ENCODE measurements at places on chromosomes 7 and 10.

GRCh38 chr10:99370993-99371392, 41.8 kb downstream of the CNNM1 start:
- no peak for DNase-seq

DNA sequence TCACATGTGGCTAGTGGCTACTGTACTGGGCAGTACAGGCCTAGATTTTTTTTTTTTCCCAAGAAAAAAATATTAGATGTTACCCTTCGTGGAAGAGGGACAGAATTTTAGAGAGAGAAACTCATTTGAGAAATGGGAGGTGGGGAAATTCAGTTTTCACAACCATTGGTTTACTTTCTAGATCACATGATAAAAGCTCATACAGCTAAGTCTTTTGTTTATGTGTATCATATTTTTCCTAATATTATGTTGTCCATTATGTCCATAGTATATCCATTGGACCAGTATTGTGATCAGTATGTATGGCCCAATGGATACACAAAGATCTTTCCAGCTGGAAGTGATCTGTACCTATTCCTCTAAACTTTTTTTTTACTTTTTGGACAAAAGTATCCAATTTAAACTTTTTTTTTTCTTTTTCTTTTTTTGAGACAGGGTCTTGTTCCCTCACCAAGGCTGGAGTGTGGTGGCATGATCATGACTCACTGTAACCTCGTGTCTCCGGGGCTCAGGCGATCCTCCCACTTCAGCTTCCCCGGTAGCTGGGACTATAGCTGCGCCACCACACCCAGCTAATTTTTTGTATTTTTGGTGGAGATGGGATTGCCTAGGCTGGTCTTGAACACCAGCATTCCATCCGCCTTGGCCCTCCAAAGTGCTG, 4.1 kb downstream of the CALU start:
- DNase-seq: no peak

GRCh38 chr10:93993782-93994437, at the start of gene PLCE1:
PLCE1 (plus strand) TSS chr10:93993931; CDS start chr10:94031047, 37,116 bp downstream.
- DNase-seq: peak; percentile 39

DNA sequence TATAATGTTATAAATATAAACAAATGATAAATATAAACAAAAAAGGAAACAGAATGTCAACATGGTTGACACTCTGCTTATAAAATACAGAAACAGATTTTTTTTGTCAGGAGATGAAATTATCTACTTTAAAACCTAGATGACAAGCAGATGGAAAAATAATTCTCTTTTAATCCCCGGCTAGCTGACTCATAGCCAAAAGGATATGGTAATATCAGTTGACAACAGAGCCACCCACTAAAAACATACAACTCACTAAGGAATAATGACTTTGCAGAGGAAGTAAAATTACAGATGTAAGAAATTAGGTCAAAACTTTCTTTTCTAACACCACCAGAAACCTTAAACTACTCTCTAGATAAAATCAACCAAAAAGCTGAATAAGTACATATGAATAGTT, 131.1 kb upstream of the ABCB5 start:
- DNase-seq: no peak

DNA sequence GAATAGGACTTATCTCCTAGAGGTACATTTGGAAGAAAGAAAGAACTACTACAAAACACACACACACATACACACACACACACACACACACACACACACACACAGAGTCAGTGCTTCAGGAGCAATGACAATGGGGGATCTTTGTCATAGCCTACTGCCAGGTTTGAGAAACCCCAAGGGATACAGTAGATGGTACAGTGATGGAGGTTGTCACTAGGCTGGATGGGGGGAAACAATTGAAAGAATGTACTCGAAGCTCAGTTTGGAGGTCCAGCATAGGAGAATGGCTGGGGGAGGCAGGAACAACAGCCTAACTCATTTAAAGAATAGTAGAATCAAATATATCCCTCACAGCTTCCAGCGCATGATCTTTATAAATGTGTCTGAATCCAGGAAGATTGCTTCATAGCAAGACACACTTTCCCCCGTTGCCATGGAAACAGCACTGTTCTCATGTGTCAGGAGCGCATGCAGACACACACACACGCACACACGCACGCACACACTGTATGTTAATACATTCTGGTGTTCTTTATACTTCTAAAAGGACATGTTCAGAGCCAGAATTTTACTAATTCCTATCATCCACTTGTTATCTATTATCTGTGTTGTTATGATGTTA, 32.6 kb upstream of the ZNRF2 start:
- no peak for DNase-seq

GRCh38 chr10:91617072-91617609, 15.7 kb downstream of the PPP1R3C start:
- no peak for DNase-seq

GRCh38 chr10:54469587-54470323, 331.3 kb downstream of the PCDH15 start:
- DNase-seq: no peak

DNA sequence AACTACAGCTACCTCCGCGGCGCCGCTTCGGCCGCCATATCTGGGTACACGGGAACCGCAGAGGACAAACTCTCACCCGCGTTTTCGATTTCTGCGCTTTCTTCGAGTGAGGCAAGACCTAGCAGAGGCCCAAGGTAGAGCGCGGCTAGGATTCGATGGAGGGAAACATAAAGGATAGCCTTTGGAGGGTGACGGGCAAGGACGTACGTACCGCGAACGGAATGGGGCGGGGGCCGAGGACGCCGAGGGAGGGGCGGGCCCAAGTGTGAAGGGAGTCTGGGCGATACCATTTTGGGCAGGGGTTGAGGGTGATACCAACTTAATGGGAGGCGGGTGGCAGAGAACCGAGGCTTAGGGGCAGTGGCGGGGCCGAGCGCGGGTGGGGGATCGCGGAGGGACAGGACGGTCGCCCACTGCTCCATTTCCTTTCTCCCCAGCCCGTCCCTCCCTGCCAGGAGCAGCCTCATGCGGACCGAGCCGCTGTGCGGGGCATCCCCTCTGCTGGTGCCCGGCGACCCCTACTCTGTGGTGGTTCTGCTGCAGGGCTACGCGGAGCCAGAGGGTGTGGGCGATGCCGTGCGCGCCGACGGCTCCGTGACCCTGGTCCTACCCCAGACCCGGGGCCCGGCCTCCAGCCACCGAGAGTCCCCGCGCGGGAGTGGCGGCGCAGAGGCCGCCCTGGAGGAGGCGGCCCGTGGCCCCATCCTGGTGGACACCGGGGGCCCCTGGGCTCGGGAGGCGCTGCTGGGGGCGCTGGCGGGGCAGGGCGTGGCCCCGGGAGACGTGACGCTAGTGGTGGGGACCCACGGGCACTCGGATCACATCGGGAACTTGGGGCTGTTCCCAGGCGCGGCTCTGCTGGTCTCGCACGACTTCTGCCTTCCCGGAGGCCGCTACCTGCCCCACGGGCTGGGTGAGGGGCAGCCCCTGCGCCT, at the start of gene MBLAC1:
MBLAC1 (plus strand) TSS at position 37 of the 935 bp plus-strand sequence; CDS start at position 466, 429 bp downstream.
- DNase-seq: peak; percentile 68

GRCh38 chr7:106064771-106065574, 47.1 kb downstream of the SYPL1 start:
- DNase-seq: peak; percentile 78

- no peak for DNase-seq
These were observed 28.8 kb upstream of the LRRC4 start for GRCh38 chr7:128060018-128060417.

DNA sequence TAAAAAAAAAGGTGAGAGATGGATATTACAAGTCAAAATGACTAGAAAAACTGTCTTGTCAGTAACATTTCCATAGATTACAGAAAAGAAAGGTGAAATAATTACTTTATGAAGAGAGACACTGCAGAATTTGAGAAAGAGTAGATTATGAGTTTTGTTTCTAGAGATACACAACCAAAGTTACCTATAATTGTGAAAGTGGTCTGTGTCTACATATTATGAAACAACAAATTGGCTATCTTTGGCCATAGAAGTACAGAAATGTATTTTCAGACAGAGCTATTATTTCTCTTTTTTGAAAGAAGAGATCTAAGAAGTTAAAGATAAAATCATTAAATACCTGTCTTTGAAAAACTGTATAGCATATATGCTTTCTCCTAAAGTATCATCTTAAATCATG, 30.1 kb downstream of the KCND2 start:
- no peak for DNase-seq

DNA sequence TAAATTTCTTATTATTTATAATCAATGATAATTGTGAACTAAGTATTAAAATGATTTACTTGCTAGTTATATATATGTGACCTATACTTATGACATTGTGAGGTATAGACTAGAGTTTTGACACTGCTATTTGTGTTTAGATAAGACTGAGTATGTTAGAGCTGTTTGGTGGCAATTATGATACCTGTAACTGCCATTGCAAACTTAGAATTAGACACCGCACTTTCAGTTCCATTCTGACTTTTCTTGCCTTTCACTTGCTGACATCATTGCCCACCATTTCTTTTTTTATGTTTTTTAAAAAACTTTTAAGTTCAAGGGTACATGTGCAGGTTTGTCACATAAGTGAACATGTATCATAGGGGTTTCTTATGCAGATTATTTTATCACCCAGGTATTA, 214.5 kb downstream of the MBL2 start:
- DNase-seq: no peak

DNA sequence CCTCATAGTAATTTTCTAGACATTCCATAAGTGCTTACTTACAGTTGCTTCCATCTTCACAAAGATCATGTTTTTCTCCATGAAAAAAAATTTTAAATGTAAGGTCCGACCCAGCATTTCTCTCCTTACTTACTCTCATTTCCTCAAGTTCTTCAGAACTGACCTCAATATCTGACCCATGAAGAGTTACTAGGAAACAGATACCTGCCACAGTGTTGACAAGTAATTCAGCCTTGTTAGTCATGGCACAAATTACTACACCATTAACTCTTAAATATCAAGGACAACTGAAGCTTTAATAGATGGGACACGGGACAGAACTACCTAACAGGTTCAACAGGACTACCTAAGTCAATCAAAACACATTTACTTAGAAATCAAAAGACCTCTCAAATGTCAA, 316.2 kb downstream of the POM121L12 start:
- no peak for DNase-seq

GRCh38 chr7:76302347-76303201, at the start of gene HSPB1:
HSPB1 (plus strand) TSS chr7:76302673; CDS start chr7:76302713, 40 bp downstream.
- DNase-seq: peak; percentile 44

DNA sequence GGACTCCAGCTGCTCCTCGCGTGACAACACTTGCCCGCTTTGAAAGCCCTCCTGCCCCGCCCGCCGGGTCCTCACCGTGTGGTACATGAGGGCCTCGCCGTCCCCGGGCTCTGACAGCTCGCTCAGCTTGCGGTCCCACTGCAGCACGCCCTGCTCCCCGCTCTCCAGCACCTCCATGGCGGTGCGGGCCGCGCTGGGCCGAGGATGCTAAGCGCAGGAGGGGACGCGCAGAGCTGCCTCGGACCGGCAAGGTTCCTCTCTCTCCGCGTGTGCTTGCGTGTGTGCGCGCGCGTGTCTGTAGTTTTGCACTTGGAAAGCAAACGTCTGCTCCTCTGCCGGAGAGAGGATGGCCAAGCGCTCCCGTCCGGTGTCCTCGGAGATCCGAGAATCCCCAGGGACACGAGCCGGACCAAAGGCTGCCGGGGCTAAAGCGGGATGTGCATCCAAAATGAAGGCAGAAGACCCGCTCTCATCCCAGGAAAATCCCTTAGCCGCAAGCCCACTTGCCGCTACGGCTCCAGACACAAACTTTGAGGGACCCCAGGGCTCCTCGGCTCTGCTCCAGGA, at the start of gene CREB3L2:
CREB3L2 (minus strand) TSS at position 558 of the 567 bp plus-strand sequence; CDS start at position 177, 381 bp downstream.
- no peak for DNase-seq

- no peak for DNase-seq
These were observed 57.1 kb upstream of the ABLIM1 start for GRCh38 chr10:114715171-114715670.

GRCh38 chr10:3470191-3470590, 297.6 kb upstream of the PITRM1 start:
- no peak for DNase-seq

DNA sequence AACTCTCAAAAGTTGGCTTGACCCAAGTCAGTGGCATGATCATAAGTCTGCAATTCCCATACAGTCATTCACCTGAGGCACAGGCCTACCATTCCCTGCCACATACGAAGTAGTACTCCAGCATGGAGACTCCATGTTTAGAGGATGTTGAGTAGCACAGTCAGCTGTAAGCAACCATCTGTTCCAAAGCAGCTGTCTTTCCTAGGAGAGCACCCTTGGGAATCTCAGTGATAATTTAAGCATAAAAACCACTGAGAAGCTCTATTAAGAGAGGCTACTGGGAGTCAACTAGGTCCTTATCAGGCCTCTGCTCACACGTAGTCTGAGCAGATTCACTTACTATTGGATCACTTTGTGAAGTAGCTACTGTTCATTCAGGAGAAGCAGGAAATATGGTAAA, 61.6 kb upstream of the UNC5B start:
- no peak for DNase-seq

DNA sequence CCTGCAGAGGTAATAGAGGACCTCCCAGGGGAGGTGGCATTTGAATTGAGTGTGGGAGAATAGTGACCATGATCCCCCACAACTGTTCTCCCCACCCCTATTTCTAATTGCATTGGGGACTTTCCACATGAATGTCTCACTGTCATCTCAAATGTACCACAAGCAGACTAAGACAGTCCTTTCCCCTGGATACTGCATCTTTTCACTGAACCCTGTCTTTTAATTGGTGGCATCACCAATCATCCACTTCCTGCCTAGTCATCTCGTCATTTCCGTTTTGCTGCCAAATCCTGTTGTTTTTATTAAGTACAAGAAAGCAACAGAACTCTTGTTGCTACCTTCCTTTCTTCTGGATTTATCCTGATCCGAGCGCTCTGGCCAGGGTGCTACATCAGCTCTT, 120.3 kb downstream of the NRP1 start:
- no peak for DNase-seq

- DNase-seq: no peak
These were observed 23.5 kb downstream of the TMEM273 start for GRCh38 chr10:49164559-49165188.

DNA sequence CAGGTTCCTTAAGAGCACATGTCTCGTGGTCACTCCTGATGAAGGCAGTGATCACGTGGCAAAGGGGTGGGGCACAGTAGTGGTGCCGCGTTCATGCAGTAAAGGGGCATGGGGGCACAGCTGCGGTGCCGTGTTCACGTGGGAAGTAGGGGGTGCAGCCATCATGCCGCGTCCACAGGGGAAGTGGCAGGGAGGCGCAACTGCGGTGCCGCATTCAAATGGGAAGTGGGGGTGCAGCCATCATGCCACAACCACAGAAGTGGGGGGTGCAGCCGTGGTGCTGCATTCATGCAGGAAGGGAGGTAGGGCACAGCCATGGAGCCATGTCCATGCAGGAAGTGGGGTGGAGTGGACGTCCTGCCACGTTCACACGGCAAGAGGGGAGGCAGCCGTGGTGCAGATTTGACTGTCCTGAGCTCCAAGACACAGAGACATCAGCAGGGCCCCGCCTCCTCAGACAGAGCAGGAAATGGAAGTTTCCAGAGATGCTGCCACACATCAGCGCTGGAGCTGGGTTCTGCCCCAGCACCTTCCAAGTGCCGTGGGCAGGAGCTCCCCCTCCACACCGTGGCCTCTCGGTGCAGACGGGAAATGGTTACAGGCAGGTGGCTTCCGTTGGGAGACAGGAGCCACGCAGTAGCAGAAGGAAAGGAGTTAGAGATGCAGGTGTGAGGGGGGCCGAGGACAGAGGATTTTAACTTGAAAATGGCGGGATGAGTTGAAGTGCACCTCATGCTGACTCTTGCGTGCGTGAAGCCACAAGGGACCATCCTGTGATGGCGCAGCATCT, 95.0 kb upstream of the DDC start:
- peak; percentile 37 for DNase-seq

Data from hypothalamus (tissue), 51 donors.